ENCODE measurements at places on chromosomes 2 and 18. TPM values are rescaled to one million over a fixed set of nuclear protein-coding genes. Genes with fewer than 3 reads are reported as not detected.
A peak's percentile ranks its signal among the peaks of the same experiment; 100 is the strongest.

DNA sequence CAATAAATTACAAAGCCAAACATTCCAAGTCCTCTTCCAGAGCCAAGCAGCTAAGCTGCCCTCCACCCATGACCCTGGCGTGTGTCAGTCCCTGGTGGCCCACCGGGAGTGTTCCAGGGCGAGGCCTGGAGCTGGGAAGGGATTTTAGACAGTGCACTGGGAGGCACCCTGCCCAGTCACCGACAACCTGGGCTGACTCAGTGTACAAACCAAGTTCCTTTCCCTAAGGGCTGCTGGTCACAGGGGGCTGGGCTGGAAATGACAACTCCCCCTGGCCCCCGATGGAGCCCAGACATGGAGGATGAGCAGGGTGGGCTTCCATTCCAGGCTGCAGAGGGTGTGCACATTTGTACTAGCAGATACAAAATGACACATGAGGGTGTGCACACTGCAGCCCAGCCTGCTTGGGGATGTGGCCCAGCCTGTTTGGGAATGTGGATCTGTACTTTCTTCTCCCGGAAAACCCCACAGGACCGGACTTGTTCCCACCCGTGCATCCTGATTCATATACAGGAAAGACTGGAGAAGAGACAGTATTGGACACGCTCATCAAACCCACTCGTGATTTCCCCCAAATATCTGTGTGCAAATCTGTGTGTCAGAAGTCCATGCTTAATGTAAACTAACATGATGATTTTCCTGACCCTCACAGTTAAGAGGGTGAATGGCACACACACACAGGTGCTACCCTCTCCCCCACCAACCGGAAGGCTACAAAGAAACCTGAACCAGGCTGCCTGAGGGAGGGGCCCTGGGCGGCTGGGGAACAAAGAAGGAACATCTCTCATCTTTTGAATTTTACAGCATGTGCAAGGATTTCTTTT lies 58.9 kb downstream of the NDUFA10 start:
- no peak for DNase-seq

- DNase-seq: no peak
Measured at GRCh38 chr2:162403884-162404283, 60.0 kb downstream of the GCA start.

DNA sequence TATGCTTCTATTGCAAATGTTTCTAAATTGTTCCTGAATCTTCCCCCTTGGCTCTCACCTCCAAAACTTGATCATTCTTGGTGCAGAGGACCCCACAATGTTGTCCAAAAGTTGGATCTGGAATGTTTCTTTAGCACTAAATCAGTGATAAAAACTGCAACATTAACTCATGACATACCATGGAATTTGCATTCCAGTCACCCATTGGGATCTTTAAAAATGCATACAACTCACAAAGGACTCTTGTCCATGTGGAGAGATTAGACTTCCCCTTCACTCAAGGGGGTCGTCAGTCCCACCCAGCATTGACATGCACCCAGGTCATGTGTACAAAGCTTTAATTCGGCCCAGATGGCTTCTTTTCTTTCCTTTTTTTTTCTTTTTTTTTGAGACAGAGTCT lies 169.3 kb downstream of the SETBP1 start:
- no peak for DNase-seq

- no peak for DNase-seq
Measured at GRCh38 chr18:63238693-63239075, 80.9 kb downstream of the BCL2 start.

CKAP2L gene
- polyA plus RNA-seq: 6.2 TPM

GRCh38 chr18:53944721-53945120 lies 279.7 kb downstream of the MBD2 start:
- DNase-seq: no peak

- peak; percentile 74 for DNase-seq
Measured at GRCh38 chr2:62992561-62992960, 58.1 kb upstream of the OTX1 start.

DNA sequence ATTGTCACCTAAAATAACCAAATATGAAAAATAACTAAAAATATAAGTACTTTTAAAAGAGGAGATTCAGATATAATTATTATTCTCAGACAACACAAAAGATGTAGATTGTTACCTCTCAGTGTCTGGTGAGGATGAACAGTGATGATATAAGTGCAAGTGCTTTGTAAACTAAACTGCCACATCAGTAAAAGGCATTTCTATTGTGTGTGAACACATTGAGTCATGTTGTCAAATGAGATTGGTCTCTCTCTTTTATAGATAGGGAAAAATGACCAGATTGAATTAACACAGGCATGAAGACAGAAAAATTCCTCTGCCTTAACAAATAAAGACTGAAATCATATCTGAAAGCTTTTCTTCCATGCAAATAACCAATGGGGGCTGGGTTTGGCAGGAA lies 182.4 kb upstream of the TMEFF2 start:
- DNase-seq: no peak

HOXD11 gene
- not detected for polyA plus RNA-seq

DNA sequence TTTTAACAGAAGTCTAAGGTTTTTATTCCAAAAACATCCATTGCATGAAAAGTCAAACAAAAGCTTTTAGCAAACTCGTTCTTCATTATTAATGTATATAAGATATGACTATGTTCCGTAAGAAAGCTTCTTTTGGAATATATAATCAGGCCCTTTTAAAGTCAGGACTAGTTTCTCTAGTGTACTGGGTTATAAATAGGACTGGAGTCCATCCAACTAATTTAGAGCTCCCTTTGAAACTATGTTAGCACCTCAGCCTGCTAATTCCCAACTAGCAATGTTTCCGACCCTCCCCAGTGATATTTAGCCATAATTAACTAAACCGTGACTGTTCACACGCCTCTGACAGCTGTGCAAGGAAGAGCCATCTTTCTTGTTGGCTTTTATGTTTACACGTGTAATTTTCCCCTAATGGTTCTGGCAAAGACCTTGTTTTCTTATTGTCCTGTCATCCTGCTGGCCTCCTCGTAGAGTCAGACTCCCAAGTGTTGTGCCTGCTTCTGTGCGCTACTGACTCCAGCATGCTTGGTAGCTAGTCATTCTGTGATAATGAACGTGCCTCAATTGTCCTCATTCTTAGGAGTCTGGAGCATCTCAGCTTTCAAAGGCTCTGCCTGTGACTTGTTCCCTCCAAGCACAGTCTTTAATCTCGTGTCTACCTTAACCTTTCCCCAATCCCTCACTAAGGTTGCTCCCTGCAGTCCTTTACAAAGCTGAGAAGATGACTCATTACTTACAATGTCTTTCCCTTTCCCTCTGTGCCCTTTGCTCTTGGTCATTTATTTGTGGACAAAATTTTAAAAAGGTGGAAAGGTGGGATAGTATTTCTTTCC lies 172.2 kb upstream of the RASGRP3 start:
- no peak for DNase-seq

- peak; percentile 16 for DNase-seq
Measured at GRCh38 chr18:59514203-59514602, 155.1 kb upstream of the LMAN1 start.

- DNase-seq: no peak
Measured at GRCh38 chr2:211068108-211068780, 511.8 kb downstream of the CPS1 start.
